Activated CD4-positive, alpha-beta T cell treated with anti-CD3 and anti-CD28 coated beads, Interleukin-2, amount 50 U/mL, for 48 hours (primary cell): ENCODE measurements at places on chromosomes 12 and 14.

DNA sequence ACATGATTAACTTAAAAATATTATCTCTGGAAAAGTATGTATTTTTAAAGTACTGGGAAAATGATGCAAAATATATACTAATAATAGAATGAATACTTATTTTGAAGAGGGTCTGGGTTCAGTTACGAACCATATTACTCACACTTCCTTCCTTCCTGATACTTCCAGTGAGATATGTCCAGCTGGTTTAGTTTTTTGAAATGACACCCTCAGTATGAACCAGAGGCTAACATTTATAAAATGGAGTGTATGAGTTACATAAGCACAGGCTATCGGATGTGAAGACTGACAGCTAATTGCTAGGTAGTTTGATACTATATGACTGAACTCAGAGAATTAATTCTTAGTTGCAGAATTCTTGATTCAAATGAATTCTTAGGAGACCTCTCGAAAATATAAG is 122.9 kb downstream of the OTOGL start:
- DNase-seq, result no peak

DNA sequence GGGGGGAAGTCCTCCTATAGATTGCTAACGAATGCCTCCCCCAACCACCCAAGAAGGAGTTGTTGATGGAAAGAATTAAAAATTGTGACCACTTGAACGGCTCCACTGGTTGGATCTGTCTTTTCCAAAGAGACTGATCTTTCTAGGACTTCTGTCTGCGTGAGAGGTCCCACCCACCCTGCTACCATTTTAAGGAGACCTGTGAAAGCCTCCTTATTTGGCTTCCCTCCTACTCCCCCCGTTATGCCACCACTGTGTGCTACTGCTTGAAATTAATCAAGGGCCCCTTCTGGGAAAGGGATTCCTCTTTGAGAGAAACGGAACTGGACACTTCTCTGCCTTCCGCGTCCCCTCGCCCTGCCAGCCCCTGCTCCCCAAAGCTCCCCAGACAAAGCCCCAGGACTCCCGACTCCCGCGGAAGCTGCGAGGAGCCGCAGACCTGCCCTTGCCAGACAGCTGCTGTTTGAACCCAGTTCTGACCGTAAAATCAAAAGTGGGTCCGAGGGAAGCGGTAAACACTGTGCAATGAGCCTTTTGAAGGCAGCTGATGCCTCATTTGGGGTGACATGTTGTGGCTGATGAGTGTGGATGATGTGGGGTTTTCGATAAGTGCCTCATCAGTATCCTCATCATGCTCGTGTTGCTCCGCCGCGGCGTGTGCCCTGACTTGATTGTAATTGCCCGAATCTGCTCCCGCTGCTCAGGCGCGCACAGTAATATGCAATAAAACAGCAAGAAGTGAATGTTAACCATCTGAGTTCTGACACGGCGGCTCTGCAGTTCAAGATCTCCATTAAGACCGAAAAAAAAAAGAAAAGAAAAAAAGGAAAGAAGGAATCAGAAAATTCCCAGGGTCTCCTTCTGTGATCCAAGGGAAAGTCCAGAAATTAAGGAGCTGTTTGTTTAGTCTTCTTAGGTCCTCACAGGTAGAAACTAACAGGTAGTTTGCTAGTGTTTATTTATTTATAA is 48.2 kb downstream of the MBIP start:
- DNase-seq, result peak; percentile 31

DNA sequence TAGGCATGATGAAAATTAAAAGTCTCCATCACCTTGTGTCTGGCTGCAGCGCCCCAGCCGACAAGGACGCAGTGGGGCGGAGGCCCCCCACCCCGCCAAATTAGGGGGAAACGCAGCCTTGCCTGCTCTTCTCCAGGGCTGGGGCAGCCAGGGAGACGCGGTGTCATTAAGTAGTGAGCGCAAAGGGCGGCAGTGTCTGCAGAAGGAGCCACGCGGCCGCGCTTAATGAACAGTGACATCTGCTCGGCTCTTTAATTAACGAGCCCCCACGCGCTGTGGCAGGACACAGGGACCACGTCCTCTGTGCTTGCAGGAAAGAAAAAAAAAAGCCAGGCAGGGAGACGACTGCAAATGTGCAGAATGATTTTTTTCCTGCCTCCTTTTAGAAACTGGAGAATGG is 93.4 kb upstream of the NCOR2 start:
- DNase-seq, result no peak

- no peak for DNase-seq
Measured at GRCh38 chr14:77409131-77409533, 14.2 kb downstream of the NOXRED1 start.

GRCh38 chr12:119672194-119672593 is 4.3 kb downstream of the PRKAB1 start:
- no peak for DNase-seq

DNA sequence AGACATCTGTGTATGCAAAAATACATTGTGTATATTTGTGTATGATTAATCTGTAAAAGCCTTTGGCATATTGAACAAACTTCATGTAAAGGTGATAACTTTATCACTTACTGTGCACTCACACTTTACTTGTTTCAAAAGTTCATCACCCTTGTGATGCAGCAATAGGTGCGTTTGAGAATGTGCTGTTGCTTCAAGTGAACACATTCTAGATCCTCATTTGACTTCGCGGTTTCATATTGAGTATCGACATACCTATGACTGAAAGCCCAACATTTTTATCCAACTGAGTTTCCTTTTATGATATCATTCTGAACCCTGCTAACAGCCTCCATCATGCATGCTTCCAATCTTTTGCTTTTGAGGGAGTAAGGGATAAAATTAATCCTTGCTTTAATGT is 1086.9 kb downstream of the TMEM121 start:
- DNase-seq, result no peak

GRCh38 chr14:74563233-74563585 is 48.8 kb downstream of the LTBP2 start:
- no peak for DNase-seq

GRCh38 chr12:23349564-23349963 is 599.9 kb downstream of the SOX5 start:
- no peak for DNase-seq

- DNase-seq, result no peak
Measured at GRCh38 chr12:69129564-69129963, 109.8 kb upstream of the CPSF6 start.

GRCh38 chr14:69090187-69090789 is 62.6 kb downstream of the DCAF5 start:
- DNase-seq, result no peak

DNA sequence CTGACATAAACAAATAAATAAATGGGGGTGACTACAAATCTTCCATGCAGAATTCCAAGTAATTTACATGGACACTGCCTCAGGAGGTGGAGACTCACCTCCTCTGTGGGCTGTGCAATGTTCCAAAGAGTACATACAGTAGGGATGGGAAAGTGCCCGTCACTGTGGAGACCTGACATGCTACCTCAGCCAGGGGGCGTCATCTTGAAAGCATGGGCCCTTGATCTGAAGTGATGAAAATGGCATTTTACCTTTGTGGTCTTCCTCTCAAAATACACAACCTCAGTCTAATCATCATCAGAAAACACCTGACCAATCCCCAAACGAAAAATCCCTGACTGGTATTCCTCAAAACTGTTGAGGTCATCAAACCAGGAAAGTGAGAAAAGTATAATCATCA is 48.4 kb downstream of the ANAPC7 start:
- DNase-seq, result peak; percentile 27

- no peak for DNase-seq
Measured at GRCh38 chr12:124301084-124301654, 6.3 kb downstream of the RFLNA start.

- no peak for DNase-seq
Measured at GRCh38 chr12:62931477-62931876, 3.5 kb downstream of the PPM1H start.

DNA sequence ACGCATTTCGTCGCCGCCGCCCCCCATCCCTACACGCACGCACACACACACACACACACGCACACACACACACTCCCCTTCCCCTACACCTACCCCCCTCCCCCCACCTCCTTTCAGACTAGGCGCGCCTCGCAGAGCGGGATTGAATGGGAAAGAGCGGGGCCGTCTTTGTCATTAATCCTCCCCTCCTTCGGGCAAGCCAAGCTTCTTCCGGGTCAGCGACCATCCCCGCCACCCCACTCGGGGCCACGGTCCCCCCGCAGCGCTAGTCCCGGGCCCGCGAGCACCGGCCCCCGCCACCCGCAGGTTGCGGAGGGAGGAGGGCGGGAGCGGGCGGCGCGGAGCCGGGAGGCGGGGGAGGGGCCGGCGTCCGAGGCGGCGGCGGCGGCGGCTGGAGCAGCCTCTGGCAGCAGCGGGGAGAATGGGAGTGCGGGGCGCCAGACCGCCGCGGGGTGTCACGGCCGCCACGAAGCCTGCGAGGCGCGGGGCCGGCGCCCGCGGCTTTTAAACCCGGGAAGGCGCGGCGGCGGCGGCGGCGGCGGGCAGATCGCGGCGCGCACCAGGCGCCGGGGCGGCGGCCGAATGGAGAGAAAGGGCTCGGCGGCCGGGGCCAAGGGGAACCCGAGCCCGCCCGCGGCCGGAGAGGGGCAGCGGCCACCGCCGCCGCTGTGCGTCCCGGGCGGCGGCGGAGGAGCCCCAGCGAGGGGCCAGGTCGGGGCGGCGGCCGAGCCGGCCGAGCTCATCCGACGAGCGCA is at the start of gene TTC9:
Gene TTC9 (plus strand): TSS at position 369 of the 755 bp plus-strand sequence. CDS start 214 bp downstream, at position 583.
- peak; percentile 45 for DNase-seq

DNA sequence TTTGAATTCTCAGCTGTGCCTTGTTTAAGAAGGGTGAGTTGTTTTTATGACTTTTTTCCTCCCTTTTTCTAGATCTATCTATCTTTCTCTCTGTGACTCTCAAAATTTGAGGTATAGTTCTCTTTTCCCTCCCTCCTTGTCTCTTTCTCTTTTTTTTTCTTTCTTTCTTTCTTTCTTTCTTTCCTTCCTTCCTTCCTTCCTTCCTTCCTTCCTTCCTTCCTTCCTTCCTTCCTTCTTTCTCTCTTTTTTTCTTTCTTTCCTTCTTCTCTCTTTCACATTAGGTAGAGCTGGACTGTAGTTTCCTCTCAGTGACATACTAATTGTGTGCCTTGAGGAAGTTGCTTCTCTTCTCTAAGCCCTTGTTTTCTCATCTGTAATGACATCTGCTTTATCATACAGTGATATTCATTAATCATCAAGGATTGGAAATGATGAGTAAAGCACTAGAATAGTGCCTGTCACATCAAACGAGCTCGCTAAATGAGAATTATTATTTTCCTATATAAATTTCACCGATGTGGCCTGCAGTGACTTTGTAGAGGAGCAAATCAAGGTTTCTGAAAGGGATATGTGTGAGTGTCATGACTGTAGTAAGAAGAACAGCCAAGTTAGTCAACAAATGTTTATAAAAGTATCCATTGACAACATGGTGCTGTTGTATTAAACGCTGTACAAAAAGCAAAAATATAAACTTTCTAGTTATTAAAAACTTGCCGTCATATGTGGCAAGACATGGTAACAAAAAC is 78.9 kb upstream of the SLC38A2 start:
- no peak for DNase-seq

DNA sequence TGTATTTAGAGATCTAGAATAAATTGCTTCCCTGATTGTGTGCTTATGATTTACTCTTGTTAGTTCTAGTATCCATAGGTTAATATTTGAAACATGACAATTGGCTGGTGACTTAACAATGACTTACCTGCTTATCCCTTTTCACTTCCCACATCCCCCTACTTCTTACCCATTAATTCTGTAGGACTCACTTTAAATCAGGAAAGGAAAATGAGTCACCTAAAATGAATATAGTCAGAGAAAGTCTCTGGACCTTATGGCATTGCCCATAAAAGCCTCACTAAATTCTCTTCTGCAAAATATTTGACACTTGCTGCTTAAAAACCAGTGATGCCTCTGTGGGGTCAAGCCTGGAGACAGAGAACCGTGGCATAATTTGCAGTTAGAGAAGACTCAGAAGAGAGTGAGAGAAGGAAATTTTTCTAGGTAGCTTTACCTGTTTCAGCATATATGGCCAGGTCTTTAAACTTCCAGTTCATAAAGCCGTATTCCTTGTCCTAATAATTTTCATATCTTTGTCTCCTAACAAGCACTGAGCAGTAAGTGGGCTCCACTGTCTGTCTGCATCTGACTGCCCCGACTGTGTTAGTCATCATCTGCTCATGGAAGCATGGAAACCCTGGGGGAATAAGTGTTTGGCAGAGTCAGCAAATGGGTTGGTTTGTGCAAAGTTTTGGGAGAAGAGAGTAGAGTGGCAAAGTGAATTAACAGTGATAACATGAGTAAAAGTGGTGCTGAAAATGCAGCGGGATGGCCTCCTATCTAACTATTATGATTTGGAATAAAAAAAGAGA is 294.4 kb downstream of the AKAP6 start:
- DNase-seq, result no peak

DNA sequence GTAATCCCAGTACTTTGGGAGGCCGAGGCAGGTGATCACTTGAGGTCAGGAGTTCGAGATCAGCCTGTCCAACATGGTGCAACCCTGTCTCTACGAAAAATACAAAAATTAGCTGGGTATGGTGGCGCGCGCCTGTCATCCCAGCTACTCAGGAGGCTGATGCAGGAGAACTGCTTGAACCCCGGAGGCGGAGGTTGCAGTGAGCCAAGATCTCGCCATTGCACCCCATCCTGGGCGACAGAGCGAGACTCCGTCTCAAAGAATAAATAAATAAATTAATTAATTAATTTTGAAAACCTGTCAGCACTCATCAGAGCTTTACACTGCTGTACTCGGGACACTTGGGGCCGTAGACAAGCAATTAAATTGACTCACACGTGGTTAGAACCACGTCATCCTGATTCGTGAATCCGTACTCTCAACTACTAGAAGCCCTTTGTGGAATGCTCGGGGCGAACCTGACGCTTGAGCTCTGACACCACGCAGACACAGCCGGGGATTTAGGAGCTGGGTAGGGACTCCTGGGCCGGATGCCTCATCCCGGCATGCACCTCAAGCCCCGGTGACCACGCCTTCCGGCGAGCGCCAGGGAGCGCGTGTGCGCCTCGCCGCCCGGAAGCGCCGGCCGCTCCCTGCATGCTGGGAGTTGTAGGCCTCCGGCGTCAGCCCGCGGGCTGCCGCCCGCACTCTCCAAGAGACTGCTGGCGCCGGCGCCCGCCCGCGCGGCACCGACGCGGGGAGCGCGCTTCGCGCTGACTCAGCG is at the start of gene XPOT:
Gene XPOT (plus strand): TSS at position 686 of the 763 bp plus-strand sequence. CDS start 5,644 bp downstream, outside the sequence.
- peak; percentile 91 for DNase-seq
